HS-5 (cell line): ENCODE measurements at places on chromosomes 2 and 18.

GRCh38 chr2:187581125-187581896, 27.1 kb upstream of the TFPI start:
- peak; percentile 61 for DNase-seq

- no peak for DNase-seq
Observed at GRCh38 chr2:221402072-221402471, 170.0 kb downstream of the EPHA4 start.

- DNase-seq = no peak
Observed at GRCh38 chr18:9839853-9840252, 45.9 kb upstream of the TXNDC2 start.

- no peak for DNase-seq
Observed at GRCh38 chr2:162086904-162087303, 12.9 kb upstream of the DPP4 start.

GRCh38 chr2:11713815-11714214, 32.6 kb upstream of the LPIN1 start:
- DNase-seq = no peak

- no peak for DNase-seq
Observed at GRCh38 chr2:15195813-15196212, 365.3 kb downstream of the NBAS start.

GRCh38 chr2:123696021-123696420, 329.1 kb upstream of the CNTNAP5 start:
- DNase-seq = no peak

DNA sequence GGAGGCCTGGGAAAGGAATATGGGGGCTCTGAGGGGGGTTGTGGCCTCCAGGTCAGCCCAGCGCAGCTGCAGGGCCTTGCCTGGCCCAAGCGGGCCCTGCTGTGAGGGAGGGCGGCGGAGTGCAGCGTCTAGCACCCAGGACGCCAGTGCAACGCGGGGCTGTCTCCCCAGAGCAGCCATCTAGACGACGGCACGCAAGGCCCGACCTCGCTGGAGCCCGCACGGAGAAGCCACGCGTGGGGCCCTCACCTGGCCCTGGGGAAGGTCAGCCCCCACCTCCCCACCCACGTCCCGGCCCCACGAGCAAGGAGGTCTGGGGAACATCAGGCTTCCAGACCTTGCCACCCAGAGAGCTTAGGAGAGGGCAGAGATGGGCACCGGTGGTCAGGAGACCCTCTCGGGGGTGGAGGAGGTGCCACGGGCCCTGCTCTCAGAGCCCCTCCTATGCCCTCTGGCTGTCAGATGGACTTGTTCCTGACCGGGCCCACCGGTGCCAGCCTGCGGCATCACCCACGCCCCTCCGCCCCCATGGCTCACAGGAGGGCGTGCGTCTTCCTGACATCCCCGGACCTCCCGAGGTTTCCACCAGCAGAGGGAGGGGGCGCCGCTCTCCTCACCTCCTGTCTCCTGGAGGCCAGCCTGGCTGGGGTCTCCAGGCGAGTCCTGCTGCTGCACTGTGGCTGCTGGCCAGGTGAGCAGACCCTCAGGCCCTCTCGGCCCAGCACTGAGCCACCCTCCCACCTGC, 17.0 kb downstream of the GPR35 start:
- no peak for DNase-seq

GRCh38 chr2:234427081-234428061, 69.5 kb downstream of the ARL4C start:
- peak; percentile 22 for DNase-seq

GRCh38 chr18:79741362-79741700, 56.4 kb upstream of the KCNG2 start:
- no peak for DNase-seq

GRCh38 chr2:189268763-189269162, 89.2 kb upstream of the COL5A2 start:
- no peak for DNase-seq

GRCh38 chr18:3914833-3915610, 465.1 kb downstream of the TGIF1 start:
- DNase-seq = no peak

DNA sequence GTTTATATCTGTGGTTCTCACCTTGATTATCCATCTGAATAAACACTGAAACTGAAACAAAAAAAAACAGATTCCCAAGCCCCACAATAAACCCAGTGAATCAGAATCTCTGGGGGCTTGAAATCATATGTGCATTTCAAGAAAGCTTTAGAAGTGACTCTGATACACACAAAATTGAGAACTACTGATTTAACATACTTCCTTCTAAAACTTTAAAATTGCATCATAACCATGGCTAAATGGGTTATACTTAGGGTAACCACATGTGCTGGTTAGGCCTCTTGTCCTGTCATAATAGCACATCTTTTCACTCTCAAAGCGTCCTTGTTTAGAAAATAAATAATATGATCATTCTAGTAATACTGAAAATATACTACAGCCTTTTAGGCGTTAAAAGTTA, 100.9 kb downstream of the ATAD2B start:
- no peak for DNase-seq

DNA sequence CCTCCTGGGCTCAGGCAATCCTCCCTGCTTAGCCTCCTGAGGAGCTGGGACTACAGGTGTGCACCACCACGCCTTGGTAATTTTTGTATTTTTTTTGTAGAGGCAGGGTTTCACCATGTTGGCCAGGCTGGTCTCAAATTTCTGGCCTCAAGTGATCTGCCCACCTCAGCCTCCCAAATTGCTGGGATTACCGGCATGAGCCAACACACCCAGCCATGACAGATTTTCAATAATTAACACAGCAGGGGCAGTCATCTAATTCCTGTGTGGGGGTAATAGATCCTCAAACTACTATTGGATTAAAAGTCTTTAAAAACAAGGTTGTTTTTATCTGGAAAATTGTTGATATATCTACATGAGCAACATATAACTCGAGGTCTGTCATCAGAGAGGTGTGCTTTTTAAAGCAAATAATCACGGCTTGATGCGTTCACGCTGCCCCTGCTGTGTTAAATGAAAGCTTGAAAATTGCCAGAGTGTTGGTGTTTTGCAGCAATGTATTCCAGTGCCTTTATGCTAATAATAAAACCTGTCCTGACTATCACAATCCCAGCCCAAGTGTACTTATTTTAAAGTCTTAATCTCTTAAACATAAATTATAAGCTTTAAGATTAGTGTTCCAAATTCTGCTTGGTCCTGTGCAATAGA, 35.6 kb upstream of the ASB1 start:
- DNase-seq = no peak

GRCh38 chr2:28956415-28956826, 24.7 kb upstream of the TOGARAM2 start:
- DNase-seq = no peak

GRCh38 chr18:10059610-10060468, 146.0 kb downstream of the VAPA start:
- no peak for DNase-seq

- peak; percentile 43 for DNase-seq
Observed at GRCh38 chr18:63410792-63411191, 11.5 kb downstream of the VPS4B start.

DNA sequence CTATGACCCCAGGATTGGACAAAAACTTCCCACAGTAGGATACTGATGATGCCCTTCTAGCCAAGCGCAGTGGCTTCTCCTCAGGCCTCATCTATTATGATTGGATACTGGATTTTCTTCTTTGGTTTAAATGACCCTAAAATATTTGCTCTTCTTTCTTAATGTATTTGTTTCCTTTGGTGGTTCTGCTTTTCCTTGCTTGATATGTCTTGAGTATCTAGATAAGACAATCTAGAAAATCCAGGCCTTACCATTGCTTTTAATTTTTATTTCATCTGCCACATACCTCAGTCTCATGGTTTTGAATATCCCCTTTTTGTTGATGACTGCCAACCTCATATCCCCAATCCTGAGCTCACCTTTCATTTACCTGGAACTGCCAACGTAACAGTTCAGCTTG, 35.6 kb downstream of the OTOF start:
- DNase-seq = no peak

DNA sequence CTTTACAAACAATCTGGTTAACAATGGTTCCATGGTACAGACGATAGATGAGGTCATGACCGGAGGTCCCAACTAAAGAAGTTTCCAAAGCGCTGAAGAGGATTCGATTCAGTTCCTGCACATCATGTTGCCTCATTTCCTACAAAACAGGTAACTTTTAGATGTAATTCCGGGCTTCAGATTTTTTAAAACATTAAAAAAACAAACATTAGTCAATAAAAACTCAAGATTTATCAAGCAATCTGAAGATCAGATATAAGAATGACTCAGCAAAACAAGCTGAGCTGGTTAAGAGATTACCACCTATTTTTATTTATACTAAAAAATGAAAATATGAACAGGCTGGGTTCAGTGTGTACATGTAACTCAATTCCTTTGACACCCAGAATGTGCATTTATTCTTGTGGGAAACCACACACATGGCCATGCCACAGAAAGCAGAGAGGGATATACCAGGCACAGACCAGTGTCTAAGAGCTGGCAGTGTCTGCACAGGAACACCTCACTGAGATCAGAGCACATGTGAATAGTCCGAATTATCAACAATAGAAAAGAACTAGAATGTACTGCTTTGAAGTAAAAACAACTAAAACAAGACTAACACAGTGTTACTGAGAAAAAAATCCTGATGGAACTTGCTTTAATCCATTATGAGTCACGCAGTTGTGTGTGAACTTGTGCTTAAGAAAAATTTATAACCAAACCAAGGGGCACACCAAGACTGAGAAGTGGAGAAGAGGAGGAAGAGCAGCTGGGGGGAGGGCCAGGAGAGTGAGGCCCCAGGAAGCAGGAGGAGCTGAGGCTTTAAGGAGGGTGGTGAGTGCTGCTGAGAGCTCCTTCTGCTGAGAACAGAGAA, 9.5 kb downstream of the USP40 start:
- DNase-seq = no peak

GRCh38 chr18:78796693-78797455, 182.7 kb upstream of the SALL3 start:
- DNase-seq = no peak

- DNase-seq = no peak
Observed at GRCh38 chr2:109168716-109169115, 39.7 kb downstream of the SH3RF3 start.

DNA sequence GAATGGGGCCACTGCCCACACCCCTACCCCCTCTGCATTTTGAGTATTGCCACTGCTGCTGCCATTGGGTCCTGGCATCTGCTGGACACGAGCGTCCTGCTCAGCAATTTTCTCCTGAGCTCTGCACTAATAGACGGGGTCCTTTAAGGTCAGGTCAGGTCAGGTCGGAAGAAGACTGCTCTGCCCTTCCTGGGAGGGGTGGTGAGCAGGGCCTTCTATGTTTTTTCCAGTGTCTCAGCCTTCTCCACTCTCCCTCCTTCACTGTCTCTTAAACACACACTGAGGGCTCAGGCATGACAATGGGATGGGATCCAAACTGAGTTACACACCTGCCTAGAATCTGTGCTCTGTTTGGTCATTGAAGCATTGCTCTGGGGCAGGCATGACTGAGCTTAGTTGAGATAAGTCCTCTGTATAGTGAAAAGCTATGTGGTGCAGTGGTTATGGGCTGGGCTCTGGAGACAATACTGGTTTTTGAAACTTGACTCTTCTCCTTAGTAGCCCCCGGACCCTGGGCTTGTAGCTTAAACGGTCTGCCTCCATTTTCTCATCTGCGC, 10.6 kb downstream of the MYO1B start:
- no peak for DNase-seq

- DNase-seq = no peak
Observed at GRCh38 chr2:25202275-25202674, 33.9 kb upstream of the POMC start.

DNA sequence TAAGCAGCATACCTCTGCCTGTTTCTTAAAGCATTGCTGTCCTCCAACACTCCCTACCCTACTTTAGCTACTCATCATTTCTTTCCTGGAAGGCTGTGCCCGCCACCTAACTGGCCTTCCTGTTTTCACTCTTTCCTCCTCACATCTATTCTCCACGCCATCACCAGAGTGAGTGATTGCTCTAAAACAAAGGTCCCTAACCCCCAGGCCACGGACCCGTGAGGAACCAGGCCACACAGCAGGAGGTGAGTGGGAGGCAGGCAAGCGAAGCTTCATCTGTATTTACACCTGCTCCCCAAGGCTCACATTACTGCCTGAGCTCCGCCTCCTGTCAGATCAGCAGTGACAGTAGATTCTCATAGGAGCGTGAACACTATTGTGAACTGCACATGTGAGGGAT, 13.3 kb upstream of the ZEB2 start:
- no peak for DNase-seq

- no peak for DNase-seq
Observed at GRCh38 chr2:121748202-121748601, 7.2 kb upstream of the TSN start.

DNA sequence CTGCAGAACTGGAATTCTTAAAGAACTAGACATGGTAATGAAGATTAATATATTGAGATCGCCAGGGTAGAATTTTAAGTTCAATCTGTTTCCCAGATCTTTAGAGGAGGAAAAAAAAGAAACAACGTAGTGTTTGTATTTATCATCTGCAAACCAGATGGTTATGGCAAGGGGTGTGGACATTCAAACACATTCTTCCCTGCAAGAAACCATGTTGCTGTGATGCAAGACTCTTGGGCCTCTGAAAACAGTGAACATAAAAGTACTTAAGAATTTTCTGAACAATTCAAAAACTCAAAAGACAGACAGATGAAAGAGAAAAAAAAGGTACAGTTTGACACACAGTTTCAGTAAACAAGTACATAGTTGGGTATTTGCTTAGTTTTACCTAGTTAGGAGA, 35.6 kb downstream of the COL5A2 start:
- DNase-seq = no peak

- DNase-seq = no peak
Observed at GRCh38 chr2:204012072-204012653, 75.6 kb downstream of the ICOS start.

- peak; percentile 68 for DNase-seq
Observed at GRCh38 chr2:51103205-51103604, 71.3 kb upstream of the NRXN1 start.

- no peak for DNase-seq
Observed at GRCh38 chr18:62324917-62325805, at the start of gene TNFRSF11A. TNFRSF11A (plus strand) TSS chr18:62325310; CDS start chr18:62325353, 43 bp downstream.

GRCh38 chr18:39770399-39770798, 2184.6 kb upstream of the PIK3C3 start:
- DNase-seq = no peak

- DNase-seq = peak; percentile 47
Observed at GRCh38 chr2:39530411-39530866, 93.4 kb upstream of the MAP4K3 start.

- DNase-seq = no peak
Observed at GRCh38 chr18:5286525-5286924, 9.0 kb downstream of the ZBTB14 start.

- DNase-seq = no peak
Observed at GRCh38 chr2:69087211-69087911, 74.4 kb downstream of the ANTXR1 start.

DNA sequence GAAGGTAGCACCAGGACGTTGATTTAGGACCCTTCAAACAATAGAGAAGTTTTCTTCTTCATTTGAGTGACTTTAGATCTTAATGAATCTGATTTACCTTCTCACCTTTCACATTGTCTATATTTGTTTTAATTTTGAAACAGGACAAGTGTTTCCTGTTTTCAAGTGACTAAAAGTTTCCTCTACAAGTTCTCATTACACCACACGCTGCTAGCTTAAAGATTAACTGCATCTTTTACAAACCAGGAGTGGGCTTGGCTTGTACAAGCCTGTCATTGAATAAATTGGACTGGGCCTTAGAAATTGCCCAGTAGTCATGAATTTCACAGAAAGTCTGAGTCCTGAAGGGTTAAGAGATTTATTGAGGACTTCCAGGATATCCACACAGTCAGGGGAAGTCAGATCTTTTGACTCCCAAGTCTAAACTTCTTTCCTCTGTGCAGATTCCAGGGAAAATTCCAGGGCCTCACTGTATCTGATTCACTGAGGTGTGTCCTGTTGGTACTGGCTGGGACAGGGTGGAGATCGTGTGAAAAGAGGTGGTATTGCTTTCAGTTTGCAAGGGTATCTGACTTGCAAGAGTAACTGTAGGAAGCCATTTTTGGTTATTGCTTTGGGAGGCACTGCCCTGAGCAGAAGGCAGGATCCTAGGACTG, 3.4 kb downstream of the SGPP2 start:
- no peak for DNase-seq
